ENCODE measurements at places on chromosomes 6 and 20. TPM values are rescaled to one million over a fixed set of nuclear protein-coding genes. Genes with fewer than 3 reads are reported as not detected.
A peak's percentile ranks its signal among the peaks of the same experiment; 100 is the strongest.

The TRIM10 gene
- total RNA-seq = not detected

- H3K4me3 ChIP-seq = no peak overlapping the region
- DNase-seq = no peak
- H3K27me3 ChIP-seq = peaks cover 11% of the 10 kb centered on the region
These were observed 3.2 kb downstream of the SLC4A11 start for GRCh38 chr20:3235666-3236324.

The RIMS1 gene
- 1.8 TPM for total RNA-seq

DNA sequence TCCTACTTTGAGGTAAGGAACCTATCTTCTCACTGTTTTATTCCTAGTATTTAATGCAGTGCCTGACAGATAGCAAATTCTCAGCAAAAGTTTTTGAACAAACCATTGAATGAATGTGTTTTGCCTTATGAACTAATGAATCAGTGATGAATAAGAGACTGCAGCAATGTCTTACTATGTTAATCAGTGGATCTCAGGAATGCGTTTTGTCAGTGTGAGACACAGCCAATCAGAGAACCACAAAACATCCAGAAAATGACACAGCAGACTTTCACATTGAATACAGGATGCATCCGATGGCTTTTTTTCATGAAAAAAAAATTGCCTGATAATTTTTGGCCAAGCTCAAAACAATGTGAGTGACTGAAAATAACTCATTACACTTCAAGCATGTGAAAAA is 270.5 kb downstream of the BMP2 start:
- H3K4me3 ChIP-seq = no peak overlapping the region
- H3K27ac ChIP-seq = no peak overlapping the region
- no peaks in the 10 kb centered on the region for H3K36me3 ChIP-seq
- DNase-seq = no peak
- H3K27me3 ChIP-seq = no peaks in the 10 kb centered on the region

GRCh38 chr6:157531169-157531985 is 150.4 kb downstream of the ZDHHC14 start:
- peak; percentile 21 for DNase-seq
- H3K27ac ChIP-seq = peak overlapping the region; percentile 84
- H3K27me3 ChIP-seq = peaks cover 4% of the 10 kb centered on the region
- peaks cover 37% of the 10 kb centered on the region for H3K4me1 ChIP-seq
- H3K4me3 ChIP-seq = no peak overlapping the region

DNA sequence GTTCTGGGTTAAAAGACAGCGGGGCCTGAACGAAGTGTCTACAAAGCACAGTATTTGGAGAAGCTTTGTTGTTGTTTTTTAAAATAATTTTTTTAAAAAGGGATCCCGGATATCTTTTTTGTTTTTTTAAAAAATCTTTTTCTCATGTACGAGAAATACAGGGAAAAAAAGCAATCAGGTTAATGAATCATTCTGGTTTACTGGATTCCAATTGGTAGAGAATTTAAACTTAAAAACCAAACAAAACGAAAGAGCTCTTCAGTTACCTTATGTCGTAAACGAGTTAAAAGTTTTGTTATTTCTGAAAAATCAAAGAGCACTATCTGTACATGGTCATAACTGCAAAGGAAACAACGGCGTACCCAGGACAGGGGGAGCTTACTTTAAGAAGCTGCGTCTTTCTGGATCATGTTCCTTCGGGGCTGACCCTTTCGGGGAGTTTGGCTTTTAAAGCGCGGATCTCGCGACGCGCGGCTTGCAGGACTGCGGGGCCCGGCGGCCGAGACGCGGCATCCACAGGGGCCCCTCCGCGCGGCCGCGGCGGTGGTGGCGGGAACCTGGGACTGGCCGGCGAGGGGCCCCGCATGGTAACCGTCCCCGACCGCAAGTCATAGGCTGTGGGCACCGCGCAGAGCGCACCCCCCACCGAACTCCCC is 927 bp downstream of the IL20RA start:
- peak; percentile 27 for DNase-seq
- H3K36me3 ChIP-seq = peaks cover 3% of the 10 kb centered on the region
- peaks cover 8% of the 10 kb centered on the region for H3K27me3 ChIP-seq
- H3K27ac ChIP-seq = no peak overlapping the region
- H3K4me1 ChIP-seq = peaks cover 3% of the 10 kb centered on the region
- peak overlapping the region; percentile 84 for H3K4me3 ChIP-seq

GRCh38 chr20:51450984-51451383 is 91.5 kb downstream of the NFATC2 start:
- H3K4me1 ChIP-seq = no peaks in the 10 kb centered on the region
- H3K27ac ChIP-seq = no peak overlapping the region
- no peak overlapping the region for H3K4me3 ChIP-seq
- peaks cover 10% of the 10 kb centered on the region for H3K36me3 ChIP-seq
- peaks cover 7% of the 10 kb centered on the region for H3K27me3 ChIP-seq
